Stimulated activated CD4-positive, alpha-beta T cell treated with anti-CD3 and anti-CD28 coated beads, Interleukin-1b, Interleukin-23, amount 100 ng/mL, for 48 hours (primary cell): ENCODE measurements at places on chromosomes 3 and 15.
A peak's percentile ranks its signal among the peaks of the same experiment; 100 is the strongest.

GRCh38 chr3:122533931-122534334 lies 19.2 kb upstream of the KPNA1 start:
- DNase-seq, result peak; percentile 52

GRCh38 chr3:37905346-37905745 lies 43.7 kb downstream of the CTDSPL start:
- DNase-seq, result no peak

GRCh38 chr15:76252249-76252648 lies 59.0 kb downstream of the ETFA start:
- DNase-seq, result no peak

DNA sequence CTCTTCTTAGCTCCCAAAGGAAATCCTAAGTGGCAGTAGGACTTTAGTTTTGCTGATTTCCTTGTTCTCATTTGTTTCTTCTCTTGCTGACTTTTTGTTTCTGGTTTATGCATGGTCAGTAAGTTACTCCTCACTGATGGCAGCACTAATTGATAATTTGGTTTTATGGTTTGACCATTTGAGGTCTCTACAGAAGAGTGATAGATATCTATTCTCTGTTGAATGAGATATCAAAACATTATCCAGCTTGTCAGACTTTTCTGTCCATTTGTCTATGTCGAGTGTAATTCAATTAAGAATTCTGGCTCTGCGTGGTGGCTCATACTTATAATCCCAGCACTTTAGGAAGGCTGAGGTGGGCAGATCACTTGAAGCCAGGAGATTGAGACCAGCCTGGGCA lies 84.5 kb upstream of the PLXND1 start:
- DNase-seq, result no peak

DNA sequence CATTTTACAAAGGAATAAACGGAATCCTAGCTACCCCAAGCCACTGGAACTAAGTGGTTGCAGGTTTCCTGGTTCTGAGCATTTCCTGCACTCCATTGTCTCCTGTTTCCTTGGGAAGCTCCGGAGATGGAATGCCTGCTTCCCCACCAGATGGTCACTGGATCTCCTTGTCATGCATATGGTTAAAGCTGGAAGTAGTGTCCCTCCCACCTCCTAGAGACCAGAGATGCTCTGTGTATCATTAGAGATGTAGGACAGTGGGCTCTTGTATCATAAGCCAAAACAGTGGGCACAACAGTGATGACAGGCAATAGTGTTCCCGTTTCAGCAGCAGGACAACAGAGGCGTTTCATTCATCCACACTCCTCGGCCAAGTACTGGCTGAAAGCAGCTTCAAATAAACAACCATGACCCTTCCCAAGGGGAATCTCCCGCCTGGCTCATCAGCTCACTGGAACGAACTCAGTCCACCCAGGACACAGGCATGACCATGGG lies 136.2 kb upstream of the EIF1B start:
- no peak for DNase-seq

DNA sequence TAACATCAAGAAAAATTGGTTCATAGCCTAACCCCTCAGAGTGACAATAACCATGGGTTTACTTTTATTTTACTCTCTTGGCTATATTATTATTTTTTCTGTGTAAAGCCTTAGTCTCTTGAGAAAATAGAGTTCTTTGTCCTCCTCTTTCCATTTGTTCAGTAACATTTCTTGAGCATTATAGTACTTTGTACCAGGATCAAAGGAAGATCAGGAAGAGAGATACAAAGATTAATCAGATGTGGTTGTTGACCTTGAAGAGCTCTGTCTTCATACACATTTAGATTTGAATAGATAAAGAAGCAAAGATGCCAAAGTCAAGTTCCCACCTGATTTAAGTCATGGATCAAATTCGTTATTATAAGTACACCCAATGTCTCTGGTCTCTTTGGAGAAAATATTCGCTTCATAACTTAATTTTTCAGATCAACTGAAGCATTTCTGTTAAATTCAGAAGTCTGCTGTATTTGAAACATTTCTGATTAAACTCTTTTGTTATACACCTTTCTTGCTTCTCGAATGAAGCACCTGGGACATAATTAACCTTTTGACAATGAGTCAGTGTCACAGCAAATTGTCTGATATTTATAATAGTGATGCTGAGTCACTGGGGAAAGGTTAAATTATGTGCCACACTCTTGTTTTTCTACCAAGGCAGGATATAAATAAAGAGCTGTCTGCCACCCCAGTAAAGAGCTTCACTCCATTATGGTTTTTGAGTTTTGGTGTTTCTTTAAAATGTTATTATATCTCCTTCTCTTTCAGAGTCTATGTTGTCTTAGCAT lies 100.2 kb downstream of the GHSR start:
- no peak for DNase-seq

DNA sequence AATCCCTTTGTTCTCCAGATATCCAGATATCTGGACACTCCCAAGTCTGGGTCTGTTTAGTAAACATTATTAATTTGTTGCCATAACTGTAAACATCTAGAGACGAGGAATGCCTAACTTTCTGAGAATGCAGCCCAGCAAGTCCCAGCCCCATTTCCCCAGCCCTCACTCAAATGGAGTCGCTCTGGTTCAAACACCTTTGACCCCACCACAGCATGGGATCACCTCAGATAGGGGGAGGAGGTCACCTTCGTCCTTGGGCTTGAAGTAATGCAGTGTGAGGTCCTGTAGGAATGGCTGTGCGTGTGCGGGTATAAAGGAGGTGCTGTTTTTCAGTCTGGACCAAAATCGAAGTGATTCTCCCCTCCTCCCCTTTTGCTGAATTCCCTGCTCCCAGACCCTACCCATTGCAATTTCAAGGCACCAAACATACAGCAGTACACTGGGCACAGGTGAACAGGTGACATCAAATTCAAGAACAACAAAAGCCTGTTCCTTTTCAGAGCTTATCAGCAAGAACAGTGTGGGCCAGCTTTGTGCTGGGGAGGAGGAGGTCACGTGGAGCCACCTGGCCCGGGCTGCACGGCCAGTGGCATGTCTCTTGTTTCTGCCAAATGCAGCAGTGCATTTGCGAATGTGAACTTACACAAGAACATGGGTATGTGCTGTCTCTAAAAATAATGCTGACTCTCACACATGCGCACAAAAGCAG lies 57.5 kb upstream of the TRPM1 start:
- no peak for DNase-seq

GRCh38 chr3:127052121-127052561 lies 69.2 kb downstream of the PLXNA1 start:
- no peak for DNase-seq

- DNase-seq, result peak; percentile 36
Measured at GRCh38 chr3:9352917-9353752, 9.7 kb upstream of the THUMPD3 start.

GRCh38 chr3:147407114-147407497 lies 763 bp upstream of the ZIC4 start:
- DNase-seq, result no peak

GRCh38 chr15:78408961-78409360 lies 29.1 kb upstream of the IREB2 start:
- DNase-seq, result no peak

GRCh38 chr3:37773911-37774310 lies 87.8 kb upstream of the CTDSPL start:
- no peak for DNase-seq

- no peak for DNase-seq
Measured at GRCh38 chr15:98000249-98001203, 40.0 kb downstream of the ARRDC4 start.

DNA sequence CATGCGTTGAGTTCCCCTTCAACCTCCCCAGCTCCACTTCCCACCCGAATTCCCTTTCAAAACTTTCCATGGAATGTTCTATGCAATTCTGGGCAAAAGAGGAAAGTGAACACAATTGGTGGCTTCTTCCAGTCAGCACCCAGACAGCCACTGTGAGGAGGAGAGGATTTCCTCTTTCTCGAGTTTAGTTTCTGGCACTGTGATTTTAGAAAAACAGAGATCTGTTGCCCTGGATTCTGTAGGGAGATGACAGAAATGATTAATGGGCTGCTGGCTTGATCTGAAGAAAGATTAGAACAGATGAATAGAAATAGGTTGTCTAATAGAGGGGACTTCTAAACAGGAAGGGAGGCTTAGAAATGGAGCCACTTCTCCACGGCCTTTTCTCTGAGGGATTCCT lies 172.0 kb downstream of the MCTP2 start:
- DNase-seq, result no peak

- DNase-seq, result no peak
Measured at GRCh38 chr3:13282986-13283876, 136.9 kb downstream of the NUP210 start.

- no peak for DNase-seq
Measured at GRCh38 chr15:49982584-49982983, 136.4 kb downstream of the ATP8B4 start.

- no peak for DNase-seq
Measured at GRCh38 chr3:8529181-8529637, 27.6 kb downstream of the LMCD1 start.

- DNase-seq, result no peak
Measured at GRCh38 chr15:73987681-73988444, 4.2 kb downstream of the STOML1 start.

DNA sequence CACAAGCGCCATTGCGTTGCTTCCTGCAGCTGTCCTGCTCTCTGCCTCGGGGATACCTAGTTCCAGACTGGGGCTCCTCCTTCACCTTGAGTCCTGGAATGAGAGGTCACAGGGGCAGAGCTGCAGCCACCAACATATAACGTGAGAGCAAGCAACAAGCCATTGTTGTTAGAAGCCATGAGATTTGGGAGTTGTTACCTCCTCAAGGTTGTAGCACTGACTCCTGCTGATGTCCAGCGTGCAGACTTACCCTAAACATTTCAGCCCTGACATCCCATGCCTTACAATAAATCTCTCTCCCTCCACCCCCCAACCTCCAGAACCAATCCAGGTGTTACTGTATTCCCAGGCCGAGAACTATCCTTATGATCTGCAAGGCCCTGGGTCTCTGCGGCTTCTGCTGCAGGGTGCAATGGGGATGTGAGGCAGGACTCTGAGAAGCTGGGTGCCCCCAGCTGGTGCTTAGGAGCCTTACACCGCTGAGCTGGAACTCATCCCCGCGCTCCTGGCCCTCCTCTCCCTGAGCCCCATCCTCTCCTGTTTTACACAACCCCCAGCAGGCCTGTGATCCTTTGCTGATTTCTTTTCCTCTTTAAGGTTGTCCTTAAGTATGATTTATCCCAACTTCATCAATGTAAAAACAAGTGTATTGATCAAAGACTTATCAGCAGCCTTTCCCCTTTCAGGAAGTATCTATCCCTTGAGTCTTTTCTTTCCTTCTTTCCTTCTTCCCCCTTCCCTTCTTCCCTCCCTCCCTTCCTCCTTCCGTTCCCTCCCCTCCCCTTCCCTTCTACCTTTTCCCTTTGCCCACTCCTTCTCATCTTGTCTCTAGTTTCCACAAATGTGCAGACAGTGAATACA lies 84.2 kb upstream of the ABHD2 start:
- DNase-seq, result no peak

DNA sequence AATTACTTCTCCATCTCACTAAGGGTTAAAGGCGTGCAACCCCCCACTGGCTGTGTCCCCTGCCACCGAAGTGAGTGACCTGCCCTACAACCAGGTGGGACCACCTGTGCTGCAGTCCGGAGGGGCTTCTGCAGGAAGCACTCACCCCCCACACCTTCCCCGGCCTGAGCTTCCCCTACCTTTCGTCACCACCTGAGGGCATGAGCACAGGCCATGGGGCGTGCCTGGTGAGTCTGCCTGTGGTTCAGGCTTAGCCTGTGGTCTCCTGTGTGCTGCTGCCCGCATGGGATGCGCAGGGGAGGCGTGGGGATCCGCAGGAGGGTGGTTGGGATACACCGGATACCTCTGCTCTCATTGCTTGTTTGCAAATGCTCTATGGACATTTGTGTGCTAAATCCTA lies 46.0 kb downstream of the KLHL25 start:
- no peak for DNase-seq

GRCh38 chr3:104696470-104696869 lies 670.2 kb upstream of the ALCAM start:
- no peak for DNase-seq

GRCh38 chr3:25801786-25802185 lies 11.9 kb downstream of the OXSM start:
- DNase-seq, result no peak

GRCh38 chr3:31981206-31982181 lies at the start of the genes OSBPL10 and ZNF860:
Gene OSBPL10 (minus strand): TSS chr3:31981262. CDS start chr3:31981179, 83 bp downstream.
Gene ZNF860 (plus strand): TSS chr3:31981750. CDS start chr3:31989080, 7,330 bp downstream.
- peak; percentile 28 for DNase-seq
